Fibroblast of lung (primary cell): ENCODE measurements at places on chromosomes 2 and 18.
A peak's percentile ranks its signal among the peaks of the same experiment; 100 is the strongest.

GRCh38 chr2:73333564-73333963, 40.2 kb upstream of the EGR4 start:
- DNase-seq = no peak

GRCh38 chr2:8574196-8575037, 107.4 kb upstream of the ID2 start:
- DNase-seq = no peak

DNA sequence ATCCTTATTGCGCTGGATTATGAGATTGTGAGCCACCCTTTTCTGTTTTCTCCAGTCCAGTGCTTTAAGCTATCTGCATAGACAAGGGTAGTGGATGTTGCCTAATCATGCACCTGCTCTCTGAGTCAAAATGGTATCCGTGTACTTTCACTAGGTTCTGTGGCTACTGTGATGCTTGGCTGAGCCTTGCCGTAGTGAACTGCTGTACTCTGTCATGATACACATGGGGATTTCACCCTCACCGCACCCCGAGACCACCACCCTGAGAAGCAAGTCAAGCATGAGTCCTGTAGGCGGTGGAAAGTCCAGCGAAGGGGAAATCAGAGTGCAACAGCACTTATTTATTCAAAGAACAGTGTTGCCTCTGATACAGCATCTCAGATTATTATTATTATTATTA, 55.0 kb downstream of the ARHGAP25 start:
- DNase-seq = no peak

- no peak for DNase-seq
Observed at GRCh38 chr2:141068053-141068682, 1062.6 kb downstream of the LRP1B start.

- DNase-seq = no peak
Observed at GRCh38 chr2:204268971-204269370, 276.3 kb upstream of the PARD3B start.

GRCh38 chr2:95362486-95362885, 40.0 kb upstream of the FAHD2A start:
- DNase-seq = no peak

- DNase-seq = peak; percentile 52
Observed at GRCh38 chr2:72780477-72780876, 45.4 kb downstream of the EXOC6B start.

DNA sequence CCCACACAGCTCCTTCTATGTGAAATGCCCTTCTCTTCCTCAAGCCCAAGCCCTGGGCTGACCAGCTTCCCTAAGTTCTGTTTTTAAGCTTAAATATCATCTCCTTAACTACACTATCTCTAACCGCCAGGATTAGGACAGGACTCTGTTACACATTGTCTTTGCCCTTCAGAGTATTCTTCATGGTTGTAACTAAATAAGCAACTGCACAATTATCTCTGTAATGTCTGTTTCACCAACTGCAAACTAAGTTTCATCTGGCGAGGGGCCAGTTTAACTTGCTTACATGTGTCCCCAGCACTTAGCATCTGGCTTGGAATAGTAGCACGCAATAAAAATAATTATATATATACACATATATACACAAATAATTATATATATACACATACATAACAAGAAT, 1.1 kb upstream of the ERMN start:
- DNase-seq = no peak
